ENCODE measurements at places on chromosomes 2 and 18.

- no peak for DNase-seq
Observed at GRCh38 chr2:19442731-19443130, 84.3 kb upstream of the OSR1 start.

DNA sequence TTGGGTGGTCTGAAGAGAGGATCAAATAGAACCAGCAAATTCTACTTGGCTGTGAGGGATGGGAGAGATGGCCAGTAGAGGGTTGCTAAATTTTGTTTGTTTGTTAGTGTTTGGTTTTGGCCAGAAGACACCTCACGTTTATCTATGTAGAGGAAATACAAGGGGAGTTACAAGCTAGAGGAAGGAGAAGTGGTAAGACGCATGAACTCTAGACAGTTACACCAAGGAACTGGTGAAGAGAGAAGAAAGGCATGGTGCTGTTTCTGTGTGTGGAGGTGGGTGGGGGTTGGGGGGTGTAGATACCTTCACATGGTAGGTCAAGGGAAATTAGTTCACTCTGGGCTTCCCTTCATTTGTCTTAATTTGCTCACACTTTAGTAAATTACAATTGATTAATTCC lies 25.6 kb downstream of the RASGRP3 start:
- DNase-seq = no peak

GRCh38 chr2:16055848-16056580 lies 115.7 kb downstream of the MYCN start:
- no peak for DNase-seq

DNA sequence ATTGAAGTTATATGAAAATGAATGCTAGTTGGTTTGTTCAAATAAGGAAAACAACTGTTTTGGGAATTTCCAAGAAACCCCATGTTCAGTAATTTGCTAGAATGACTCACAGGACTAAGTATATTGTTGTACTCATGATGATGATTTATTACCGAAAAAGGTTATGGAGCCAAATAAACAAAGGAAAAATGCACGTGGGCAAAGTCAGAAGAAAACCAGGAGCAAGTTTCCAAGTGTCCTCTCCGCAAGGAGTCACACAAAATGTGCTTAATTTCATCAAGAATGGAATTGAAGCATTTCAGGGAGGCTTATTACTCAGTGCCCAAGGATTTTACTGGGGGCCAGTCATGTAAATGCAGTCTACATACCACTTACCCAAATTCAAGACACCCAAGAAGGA lies 1652.4 kb upstream of the TMEFF2 start:
- no peak for DNase-seq

Data from activated CD8-positive, alpha-beta memory T cell treated with anti-CD3 and anti-CD28 coated beads, Interleukin-2, amount 10 ng/mL, durations not matched to agents 7 days and 5 days (primary cell).